Neuronal stem cell (in vitro differentiated cells): ENCODE measurements at places on chromosomes 12 and 14.

- no peak for DNase-seq
Observed at GRCh38 chr12:52413782-52414345, 7.7 kb upstream of the KRT82 start.

DNA sequence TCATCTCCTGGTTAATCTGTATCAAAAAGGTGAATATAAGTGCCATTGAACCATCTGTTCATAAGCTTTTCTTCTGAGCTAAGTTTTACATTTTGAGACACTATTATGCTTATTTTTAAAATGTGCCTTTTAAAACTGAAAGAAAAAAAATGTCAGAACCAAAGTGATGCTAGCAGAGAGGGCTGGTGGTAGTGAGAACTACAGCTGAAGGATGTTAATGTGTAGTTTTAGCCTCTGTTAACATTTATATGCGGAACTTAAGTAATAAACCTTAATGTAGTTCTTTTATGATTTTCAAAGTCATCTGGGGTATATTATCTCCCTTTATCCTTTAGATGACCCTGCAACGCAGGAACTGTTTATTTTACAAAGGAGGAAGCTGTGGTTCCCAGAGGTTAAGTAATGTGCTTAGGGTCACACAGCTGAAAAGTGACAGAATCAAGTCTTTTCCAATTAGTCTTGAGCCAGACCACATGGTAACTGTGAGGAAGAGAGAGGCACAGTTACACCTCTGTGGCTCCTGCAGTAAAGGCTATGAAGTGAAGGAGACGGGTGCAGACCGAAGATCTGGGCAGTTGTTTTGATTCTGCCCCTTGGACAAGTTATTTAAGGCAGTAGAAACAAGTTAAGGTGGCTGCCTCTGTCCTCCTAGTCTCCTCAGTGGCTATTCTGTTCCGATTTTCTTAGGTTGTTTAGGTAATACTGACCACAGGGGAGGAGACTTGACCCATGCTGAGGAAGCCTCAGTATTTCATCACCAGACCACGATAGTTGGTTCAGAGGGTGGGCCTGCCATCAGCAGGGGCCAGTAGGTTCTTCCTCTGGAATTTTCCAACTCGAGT, 23.9 kb downstream of the GNG2 start:
- no peak for DNase-seq

DNA sequence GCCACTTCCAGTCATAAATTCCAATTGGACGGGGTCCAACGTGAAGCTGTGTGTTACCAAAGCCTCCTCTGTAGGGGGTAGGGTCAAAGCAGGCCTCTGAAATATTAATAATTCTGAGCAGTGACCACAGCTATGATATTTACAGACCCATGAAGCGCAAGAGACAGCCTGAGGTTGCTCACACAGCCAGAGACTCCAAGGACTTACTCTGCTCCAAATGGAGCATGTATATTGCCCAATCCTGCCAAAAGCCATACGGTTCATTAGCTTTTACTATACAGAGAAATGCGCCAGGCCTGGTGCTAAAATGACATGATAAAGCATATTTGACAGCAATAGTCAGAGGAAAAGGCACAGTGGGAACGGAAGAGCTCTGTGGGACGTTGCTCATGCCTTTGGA, 151.3 kb downstream of the PAH start:
- DNase-seq: no peak

DNA sequence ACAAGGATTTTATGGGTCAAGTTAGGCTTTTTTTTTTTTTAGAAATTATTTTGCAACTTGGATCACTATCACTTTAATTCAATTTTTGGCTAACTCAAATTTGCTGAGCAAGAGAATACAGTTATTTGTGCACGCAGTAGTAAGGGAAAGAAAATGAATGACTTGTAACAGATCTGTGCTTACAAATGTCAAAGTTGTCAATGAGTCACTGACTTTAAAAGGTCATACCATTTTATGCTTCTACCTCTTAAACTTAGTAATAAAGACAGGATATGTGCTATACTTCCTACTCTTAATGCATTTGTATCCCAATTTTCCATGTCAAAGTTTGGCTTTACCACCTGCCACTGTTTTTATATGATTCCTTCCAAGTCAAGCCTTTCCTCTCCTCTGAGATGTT, 131.1 kb upstream of the FBXO33 start:
- no peak for DNase-seq
